ENCODE measurements at places on chromosomes 1 and 21.

- DNase-seq, result no peak
Measured at GRCh38 chr1:19071674-19072281, 115.3 kb upstream of the IFFO2 start.

GRCh38 chr1:27821761-27822315, 8.7 kb upstream of the PPP1R8 start:
- no peak for DNase-seq

DNA sequence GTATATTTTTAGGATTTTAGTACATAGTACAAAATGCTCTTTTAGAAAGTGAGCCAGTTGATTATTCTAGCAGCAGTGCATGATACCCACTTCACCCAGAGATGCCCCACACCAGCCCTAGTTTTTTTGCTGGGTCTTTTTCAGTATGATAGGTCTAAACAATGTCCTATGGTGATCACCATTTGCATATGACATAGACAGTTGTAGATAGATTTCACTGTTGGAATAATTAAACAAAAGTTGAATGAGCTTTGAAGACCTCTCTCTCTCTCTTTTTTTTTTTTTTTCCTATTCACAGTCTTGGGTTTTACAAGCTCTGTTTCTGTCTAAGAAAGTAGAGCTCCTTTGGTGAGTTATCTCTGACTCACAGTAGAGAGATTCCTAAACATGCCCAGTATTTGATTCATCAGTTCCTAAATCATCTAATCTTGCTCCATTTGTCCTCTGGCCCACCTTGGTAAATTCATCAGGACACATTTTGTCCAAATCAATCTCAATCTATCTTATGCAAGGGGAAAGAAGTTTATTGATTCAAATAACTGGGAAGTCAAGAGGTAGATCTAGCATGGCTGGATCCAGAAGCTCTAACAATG, 44.7 kb upstream of the VAV3 start:
- no peak for DNase-seq

DNA sequence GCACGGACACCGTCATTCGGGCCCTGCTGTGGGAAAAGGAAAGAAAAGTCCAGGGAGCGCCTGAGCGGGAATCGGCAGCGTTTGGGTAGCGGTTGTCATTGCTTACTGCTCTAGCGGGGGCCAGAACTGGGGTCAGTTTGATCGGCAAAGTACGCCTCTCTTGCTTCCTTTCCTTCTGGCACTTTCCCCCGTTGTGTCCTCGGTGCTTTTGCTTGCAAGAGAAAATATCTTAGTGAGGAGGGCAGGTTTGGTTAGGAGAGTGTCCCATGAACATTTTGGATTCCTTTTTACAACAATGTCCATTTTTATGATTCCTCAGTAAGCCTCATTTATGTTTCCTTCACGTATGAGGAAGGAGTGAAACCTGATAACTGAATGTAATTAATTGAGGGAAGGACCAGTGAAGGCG, 670 bp downstream of the ST3GAL3 start:
- no peak for DNase-seq

DNA sequence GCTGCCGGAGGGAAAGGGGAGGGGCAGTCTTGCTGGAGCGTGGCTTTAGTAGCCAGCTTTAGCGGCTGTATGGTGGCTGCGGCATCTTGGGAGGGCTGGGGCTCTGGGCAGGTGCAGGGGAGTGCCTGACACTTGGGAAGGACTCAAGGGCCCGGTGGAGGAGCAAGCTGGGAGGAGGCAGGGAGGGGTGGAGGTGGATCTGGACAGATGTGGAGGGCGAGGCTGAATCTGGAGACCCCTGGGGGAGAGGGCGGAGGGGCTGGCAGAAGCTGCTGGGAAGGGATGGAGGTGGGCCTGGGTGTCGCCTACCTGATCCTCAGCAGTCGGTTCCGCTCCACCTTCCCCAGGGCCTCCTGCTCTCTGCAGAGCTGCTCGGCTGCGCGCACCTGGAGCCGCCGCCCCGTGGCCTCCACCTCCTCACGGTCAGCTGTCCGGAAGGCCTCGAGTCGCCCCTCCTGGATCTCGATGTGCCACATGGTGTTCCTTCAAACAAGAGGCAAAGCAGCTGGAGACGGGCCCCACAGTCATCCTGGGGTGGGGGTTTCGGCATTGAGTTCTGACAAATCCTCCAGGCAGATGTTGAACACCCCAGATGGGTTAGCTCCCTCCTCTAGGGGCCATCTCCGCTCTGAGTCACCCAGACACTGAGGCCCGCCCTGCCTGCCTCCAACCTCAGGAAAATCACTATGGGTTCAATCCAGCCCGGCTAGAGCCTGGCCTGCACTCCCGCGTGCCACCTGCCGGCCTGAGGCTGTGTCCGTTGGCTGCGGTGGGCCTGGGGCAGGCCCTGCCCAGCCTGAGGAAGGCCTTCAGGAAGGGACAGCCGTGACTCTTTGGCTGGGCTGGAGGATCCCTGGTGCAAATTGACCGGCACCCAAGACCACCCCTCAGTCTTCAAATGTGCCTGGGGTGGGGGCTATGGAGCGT, 29.6 kb downstream of the CFAP74 start:
- DNase-seq, result no peak

DNA sequence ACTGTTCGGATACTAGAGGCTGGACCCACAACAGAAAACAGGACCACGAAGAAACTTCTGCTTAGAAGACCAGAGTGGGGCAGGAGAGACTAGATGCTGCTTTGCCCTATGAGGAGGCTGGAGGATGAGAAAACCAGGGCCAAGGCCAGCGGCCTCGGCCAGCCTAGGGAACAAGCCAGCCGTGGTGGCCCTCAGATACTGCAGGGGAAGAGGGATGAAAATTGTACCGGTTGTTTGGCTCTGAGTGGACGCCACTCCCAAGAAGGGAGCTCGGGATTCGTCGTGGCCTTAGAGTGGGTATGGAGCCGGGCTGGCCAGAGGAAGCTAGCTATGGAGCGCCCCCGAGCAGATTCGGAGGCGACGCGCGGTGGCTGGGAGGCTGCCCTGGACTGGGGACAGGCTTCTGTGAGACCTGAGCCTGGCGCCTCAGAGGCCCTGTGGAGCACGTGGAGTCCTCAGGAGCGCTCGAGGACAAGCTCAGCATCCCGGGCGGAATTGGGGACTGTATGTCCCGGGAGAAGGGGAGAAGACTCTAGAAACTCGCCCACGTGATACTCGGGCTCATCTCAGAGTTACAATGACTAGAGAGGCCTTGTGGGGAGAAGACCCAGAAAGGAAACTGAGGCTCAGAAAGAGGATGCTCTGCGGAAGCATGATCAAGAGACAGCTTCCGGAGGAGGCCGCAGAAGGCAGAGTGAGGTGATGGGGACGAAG, 2.8 kb downstream of the PRRX1 start:
- no peak for DNase-seq

- DNase-seq, result no peak
Measured at GRCh38 chr1:44014365-44015104, 16.7 kb downstream of the SLC6A9 start.

DNA sequence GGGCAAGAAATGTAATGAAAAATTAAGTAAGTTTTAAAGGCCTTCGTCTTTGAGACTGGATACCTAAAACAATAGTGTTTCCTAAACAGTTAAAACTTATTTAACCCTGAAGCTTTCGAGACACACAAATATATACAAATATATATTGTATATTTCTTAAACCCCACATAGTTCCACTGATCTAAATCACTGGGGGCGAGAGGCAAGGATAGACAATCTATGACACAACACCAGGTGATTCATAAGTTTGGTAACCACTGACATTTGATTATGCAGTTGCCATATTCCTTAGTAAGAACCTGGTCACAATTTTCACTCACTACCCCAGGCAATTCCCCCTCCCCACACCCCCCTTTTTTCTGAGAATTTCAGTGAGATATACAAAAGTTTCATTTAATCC, 55.3 kb upstream of the BOLA1 start:
- DNase-seq, result no peak

DNA sequence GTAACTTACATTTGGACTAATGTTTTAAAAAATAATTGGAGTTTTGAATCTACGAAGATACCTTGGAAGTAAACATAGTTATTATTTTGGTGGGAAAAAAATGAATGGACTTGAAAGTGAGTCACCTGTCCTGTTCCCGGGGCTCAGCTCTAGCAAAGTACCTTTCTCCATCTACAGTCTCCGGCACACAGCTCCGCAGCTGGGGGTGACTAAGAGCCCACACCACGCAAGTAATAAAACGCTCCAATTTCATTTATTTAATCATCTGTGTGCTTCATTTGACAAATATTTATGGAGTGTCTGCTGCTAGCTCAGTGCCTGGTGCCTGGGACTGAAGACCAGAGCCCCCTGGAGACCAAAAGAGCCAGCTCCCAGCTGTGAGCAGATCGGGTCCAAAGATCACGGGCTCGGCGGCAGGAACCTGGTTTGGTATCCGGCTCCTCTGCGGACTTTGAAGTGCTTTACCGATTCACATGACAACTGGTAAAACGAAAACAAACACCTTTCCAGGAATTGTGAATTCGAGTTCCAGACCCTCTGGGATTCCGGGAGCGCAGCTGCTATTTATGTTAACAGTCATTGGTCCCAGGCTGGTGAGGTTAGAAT, 1.7 kb upstream of the RIPK4 start:
- no peak for DNase-seq

GRCh38 chr1:44536357-44537209, 131.5 kb downstream of the RNF220 start:
- no peak for DNase-seq

DNA sequence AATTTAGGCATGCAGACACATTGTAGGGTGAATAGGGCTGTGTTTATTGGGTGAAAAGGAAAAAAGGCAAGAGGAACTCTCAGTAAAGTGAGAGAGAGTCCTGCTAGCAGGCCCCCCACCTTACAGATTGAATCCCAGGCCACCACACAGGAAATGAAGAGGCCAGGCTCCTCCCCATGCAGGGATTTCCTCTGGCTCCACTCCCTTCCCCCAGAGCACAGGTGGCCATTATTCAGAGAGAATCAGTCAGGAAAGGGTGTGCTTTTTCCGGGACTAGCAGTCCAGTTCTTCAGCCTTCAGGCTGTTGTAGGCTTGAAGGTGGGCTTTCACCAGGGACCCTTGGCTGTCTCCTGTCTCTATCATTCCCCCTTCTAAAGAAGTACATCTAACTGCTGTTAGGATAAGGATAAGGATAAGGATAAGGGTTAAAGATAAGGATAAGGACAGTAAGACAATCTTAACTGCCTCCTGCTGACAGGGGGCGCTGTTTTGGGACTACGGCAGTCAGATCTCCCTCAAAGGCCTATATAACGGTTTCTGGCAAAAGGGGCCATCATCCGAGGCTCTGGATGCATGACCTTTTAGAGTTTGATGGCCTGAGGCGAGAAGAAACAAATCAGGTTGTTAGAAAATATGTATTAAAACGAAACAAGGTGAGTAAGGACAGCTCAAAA, 26.3 kb downstream of the ZNF648 start:
- DNase-seq, result no peak
